Osteoblast (primary cell): ENCODE measurements at places on chromosomes 3 and 15.

DNA sequence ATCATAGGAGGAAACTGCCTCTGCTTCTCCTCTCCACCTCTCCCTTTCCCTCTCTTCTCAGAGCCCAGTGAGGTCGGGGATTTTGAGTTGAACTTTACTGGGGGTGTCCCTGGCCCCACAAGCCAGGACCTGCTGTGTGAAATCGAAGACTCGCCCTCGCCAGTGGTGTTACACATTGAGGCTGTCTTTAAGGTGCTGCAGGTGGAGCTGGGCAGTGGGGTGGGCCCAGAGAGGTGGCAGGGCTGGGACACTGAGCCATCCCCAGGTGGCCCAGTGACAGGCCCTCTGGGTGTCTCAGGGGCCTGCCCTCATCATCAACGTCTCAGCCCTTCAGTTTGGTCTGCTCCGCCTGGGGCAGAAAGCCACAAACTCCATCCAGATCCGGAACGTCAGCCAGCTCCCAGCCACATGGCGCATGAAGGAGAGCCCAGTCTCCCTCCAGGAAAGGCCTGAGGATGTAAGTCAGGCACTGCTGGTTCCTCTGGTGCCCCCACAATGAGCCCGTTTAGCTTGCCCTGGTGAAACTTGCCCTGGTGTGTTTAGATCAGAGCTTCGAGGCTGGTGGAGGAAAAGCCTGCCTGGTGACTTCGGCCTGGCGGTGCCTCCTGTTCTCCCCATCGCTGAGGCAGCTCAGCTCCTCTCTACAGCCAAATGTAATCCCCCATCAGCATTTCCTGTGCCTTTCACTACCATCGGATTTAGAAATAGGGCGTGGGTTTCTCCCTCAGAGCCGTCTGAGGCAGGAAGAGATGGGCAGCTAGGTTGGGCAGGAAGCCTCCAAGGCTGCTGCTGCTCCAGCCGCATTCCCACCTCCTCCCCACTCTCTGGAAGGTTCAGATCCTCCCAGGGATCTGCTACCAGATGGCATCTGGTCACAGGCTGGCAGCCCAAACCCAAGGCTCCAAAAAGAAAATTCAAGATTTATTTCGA lies 39.2 kb downstream of the ACAA1 start:
- DNase-seq, result peak; percentile 54

DNA sequence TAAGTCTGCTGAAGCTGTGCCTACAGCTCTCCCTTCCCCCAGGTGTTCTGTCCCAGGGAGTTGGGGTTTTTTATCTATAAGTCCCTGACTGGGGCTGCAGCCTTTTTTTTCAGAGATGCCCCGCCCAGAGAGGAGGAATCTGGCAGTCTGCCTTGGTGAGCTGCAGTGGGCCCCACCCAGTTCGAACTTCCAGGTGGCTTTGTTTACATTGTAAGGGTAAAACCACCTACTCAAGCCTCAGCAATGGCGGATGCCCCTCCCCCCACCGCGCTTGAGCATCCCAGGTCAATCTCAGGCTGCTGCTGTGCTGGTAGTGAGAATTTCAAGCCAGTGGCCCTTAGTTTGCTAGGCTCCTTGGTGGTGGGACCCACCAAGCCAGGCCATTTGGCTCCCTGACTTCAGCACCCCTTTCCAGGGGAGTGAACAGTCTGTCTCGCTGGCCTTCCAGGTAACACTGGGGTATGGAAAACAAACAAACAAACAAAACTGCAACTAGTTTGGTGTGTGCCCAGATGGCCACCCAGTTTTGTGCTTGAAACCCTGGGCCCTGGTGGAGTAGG lies 189.4 kb downstream of the MFSD1 start:
- DNase-seq, result no peak

- DNase-seq, result peak; percentile 87
Observed at GRCh38 chr3:71542521-71543370, 40.8 kb downstream of the FOXP1 start.

DNA sequence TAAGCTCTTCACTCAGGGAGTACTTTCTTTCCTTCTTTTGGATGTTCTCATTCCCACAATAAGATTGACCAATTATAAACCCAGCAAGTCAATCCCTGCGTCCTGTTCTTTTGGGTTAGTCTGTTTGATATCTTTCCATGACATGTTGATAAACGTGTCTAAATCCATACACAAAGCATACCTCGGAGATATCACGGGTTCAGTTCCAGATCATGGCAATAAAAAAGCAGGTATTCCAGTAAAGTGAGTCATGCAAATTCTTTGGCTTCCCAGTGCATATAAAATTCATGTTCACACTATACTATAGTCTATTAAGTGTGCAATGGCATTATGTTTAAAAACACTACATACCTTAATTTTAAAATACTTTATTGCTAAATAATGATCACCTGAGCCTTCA lies 667.7 kb downstream of the MAGI1 start:
- DNase-seq, result no peak

GRCh38 chr3:188959013-188959412 lies 212.8 kb upstream of the TPRG1 start:
- DNase-seq, result no peak

GRCh38 chr3:35292568-35292967 lies 346.8 kb upstream of the ARPP21 start:
- no peak for DNase-seq

DNA sequence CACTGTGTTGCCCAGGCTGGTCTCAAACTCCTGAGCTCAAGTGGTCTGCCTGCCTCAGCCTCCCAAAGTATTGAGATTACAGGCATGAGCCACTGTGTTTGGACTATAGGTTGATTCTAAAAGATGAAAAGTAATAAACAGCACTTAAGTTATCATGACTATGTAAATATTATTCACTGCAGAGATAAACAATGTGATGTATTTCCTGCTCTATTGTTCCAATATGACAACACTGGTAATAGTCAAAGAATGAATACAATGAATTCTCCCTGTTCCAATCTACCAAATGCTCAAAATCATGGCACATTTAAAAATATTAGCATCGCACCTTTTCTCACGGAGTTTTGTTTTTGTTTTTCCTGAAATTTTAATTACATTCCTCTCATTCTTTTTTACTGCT lies 36.8 kb upstream of the TBL1XR1 start:
- no peak for DNase-seq

DNA sequence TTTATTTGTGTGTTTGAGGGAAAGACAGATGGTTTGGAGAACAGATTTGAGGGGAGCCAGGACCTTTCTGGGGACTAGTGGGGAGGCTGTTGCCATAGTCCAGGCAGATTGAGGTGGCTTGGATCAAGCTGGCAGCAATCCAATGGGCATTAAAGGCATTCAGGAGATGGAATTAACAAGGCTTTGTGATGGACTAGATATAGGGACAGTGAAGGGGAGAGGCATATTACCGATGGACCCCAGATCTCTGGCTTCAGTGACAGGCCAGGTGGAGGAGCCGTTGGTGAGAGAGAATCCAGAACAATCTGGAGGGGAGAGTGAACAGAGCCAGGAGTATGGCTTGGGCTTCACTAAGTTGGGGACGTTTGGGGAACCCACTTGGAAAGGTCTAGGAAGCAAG lies 124.8 kb downstream of the EEFSEC start:
- no peak for DNase-seq

DNA sequence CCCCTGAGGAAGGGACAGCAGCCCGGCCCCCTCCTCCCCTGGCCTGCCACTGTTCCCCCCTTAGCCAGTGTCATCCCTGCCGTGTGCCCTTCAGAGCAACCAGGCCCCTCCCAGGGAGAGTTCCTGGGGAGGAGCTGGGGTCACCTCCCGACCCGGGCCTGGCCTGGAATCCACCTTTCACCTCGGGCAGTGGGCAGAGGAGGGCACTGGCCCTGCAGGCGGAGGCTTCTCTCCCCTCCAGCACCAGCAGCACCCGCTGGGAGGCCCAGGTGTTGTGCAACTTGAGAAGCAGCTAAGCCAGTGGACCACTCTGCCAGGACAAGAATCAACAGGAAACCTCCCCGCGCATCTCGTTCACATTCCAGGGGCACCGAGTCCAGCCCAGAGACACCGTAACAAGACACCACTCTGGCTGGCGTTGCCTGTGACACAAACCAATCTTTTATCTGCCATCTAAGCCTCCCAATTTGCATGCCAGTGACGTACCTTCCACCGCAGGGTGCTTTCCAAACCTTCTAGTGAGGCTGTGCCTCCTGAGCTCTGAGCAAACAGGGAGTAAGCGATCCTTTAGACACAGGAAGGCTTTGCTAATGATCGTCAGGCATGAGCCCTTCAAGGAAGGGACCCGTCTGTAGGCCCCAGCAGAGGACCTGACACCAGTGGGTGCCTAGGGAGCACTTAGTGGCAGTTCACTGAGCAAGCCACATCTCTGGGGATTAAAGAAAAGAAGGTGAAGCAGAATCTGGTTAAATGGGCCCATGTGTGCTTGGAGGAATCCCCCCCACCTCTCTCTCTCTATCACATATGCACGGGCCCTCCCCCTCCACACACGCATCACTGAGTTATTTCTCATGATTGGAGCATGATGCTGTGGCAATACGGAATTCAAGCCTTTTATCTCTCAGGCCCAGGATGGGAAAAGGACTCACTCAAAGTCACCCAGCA lies 98.9 kb upstream of the TLE3 start:
- peak; percentile 41 for DNase-seq

DNA sequence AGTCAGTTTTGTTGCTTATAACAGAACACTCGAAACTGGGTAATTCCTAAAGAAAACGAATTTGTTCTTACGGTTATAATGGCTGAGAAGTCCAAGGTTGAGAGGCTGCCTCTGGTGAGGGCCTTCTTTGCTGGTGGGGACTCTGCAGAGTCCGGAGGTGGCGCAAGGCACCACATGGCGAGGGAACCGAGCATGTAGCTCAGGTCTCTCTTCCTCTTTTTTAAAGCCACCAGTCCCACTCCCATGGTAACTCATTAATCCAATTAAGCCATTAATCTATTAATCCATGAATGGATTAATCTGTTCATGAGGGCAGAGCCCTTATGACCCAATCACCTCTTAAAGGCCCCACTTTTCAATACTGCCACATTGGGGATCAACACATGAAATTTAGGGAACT lies 50.0 kb downstream of the ROPN1B start:
- DNase-seq, result no peak

- DNase-seq, result no peak
Observed at GRCh38 chr15:101641894-101642293, 10.3 kb downstream of the TM2D3 start.

DNA sequence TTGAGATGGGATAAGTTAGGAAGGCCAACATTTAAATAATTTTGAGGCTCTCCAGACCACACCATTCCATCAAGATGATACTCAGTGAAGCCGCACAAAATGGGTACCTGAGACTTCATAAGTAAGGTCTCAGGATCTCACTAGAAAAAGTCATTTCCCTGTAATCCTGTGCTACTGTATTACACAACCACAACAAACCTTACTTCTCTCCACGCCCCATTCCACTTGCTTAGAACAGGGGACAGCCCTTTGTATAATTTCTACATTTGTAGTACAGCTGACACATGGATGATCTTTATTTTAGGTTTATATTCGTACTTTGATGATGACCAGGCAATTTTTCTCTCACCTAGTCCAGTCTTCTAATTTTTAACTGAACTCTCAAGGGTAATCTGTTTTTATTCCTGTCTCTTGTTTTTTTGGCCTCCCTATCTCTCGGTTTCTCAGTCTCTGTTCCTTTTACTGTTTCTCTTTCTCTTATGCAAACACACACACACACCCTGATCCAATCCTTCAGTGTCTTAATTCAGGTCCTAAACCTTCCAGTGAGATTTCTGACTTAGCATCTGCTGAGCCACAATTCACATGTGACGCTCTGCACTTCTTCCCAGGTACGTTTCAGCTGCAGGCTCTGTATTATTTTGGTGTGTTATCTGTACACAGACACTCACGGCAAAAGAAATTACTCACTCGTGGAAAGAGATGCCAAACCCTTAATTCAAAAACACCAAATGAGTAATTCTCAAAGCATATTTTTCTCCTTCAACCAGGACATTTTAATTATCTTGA lies 223.2 kb upstream of the THBS1 start:
- DNase-seq, result no peak

- DNase-seq, result no peak
Observed at GRCh38 chr3:113747283-113748046, 630 bp downstream of the ATP6V1A start.

- DNase-seq, result no peak
Observed at GRCh38 chr15:49610157-49610918, 10.3 kb downstream of the FAM227B start.

DNA sequence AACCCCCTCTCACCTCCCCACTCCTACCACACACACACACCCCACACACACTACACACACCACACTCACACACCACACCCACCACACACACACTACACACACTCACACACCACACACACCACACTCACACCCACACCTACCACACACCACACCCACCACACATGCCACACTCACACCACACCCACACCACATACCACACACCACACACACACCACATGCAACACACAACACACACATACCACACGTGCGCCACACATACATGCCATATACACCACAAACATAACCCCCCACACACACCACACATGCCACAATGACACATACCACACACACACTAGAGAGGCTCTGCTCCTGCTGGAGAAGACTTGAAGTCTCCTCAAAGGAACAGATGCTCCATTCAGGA lies 5.9 kb upstream of the ITPKA start:
- peak; percentile 26 for DNase-seq

DNA sequence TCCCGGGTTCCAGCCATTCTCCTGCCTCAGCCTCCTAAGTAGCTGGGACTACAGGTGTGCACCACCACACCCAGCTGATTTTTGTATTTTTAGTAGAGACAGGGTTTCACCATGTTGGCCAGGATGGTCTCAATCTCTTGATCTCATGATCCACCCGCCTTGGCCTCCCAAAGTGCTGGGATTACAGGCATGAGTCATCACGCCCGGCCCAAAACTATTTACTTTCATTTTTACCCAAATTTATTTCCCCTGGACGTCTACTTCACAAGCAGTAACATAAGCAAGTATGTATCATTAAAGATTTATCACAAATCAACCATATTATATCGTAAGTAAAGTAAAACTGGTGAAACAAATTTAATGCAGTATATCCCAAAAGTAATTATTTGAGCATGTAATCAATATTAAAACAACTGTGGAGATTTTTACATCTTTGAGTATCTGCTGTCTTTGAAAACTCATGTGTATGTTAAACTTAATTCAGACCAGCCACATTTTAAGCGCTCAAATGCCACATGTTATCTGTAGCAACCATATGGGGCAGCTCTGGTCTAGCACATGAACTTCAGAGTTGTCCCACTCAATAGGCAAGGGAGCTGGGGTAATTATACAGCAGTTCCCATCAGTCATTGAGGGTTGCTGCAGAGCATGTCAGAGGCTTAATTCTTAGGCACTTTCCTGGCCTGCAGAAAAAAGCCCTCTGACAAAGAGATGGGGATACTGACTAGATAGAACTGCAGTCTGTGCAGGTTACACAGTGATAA lies 185.7 kb upstream of the CTDSPL start:
- DNase-seq, result no peak

DNA sequence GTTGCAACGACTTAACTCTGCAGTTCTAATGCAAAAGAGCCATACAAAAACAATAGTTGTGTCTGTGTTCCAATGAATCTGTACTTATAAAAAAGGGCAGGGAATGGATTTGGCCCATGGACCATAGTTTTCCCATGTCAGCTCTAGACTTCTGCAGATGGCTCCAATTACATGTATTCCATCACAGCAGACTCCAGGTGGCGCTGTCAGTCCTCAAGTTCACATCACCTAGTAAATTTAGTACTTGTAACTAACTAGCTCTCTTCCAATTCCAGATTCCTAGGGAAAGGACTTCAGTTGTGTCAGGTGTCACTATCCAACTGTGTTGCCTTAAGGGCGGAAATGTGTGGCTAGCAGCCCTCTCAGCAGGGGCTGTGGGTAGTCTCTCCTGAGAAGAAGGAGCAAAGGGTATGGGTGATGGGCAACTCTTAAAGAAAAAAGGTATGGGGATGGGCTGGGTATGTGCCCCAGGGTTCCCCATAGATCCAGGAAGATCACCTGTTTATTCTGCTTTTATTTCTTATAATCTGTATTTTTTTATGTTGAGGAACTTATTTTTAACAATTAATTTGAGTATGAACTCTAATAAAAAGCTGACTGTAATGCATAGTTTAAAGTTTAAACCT lies 36.2 kb downstream of the BBS4 start:
- peak; percentile 67 for DNase-seq
